ENCODE measurements at places on chromosomes 4 and X. TPM values are rescaled to one million over a fixed set of nuclear protein-coding genes. Genes with fewer than 3 reads are reported as not detected.
A peak's percentile ranks its signal among the peaks of the same experiment; 100 is the strongest.

GRCh38 chrX:140712413-140713173 is 3.0 kb downstream of the LINC00632 start:
- DNase-seq, result no peak

- DNase-seq, result peak; percentile 8
These were observed 19.3 kb downstream of the SLC25A53 start for GRCh38 chrX:104137496-104137895.

DNA sequence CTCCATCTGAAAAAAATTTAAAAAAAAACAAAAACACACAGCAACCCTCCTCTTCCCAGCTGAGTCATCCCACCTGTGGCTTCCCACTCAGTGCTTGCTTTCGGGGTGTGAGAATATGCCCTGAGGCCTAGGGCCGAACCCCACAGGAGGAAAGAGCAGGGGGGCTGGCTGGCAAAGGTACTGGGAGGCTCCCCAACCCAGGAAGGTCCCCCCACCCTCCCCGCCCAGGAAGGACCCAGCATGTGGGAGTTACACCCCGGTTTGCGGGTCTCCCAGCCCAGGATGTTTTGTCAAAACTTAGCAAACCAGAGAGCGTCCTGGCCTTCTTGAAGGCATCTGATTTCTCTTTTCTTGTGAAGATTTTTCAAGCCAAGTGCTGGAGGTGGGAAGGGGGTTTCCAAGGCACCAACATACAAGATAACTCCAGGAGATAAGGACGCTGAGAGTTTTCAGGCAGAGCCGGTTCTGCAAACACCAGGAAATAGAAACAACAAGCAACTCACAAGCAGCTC is 25.7 kb upstream of the CSF2RA start:
- no peak for DNase-seq

Gene HPGDS
- not detected for total RNA-seq

DNA sequence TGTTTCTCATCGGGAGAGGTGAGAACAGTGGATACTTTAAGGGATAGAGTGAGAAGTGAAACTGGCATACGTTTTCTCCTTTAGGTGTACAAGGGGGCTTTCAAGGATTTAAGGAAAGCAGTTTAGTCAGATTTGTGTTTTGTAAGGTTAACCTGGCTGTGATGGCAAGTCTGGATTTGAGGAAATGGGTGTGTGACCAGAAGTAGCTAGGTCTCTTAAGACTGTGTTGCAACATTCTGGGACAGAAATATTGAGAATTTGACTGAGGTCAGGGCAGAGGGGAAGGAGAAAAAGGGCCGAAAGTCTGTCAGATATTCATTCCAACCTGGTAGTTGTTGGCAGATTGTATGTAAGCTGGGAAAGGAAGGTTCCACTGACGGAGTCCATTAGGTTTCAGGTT is 10.4 kb upstream of the GABRE start:
- no peak for DNase-seq

- no peak for DNase-seq
These were observed 154.7 kb downstream of the TSPAN5 start for GRCh38 chr4:98503676-98504075.

DNA sequence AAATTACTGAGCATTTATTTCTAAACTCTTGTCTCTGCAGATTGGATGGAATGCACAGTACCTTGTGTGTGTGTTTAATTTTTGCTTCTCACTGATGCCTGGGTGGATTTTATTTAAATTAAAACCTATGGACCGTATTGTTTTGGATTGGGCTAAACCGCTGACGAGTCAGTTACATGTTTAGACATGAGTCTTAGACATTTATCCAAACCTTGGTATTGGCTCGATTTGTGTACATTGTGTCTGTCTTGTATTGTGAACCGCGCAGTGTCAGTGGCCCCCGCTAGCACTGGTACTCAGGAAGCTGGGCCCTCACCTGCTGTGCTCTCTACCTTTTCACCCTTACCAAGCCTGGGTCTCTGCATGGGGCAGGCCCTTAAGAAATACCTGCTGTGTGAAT is 40.8 kb upstream of the TADA2B start:
- DNase-seq, result no peak
